ENCODE measurements at places on chromosomes 5 and 9. TPM values are rescaled to one million over a fixed set of nuclear protein-coding genes. Genes with fewer than 3 reads are reported as not detected.

GRCh38 chr9:77809552-77809951, 161.4 kb upstream of the GNA14 start:
- no peak for DNase-seq

DNA sequence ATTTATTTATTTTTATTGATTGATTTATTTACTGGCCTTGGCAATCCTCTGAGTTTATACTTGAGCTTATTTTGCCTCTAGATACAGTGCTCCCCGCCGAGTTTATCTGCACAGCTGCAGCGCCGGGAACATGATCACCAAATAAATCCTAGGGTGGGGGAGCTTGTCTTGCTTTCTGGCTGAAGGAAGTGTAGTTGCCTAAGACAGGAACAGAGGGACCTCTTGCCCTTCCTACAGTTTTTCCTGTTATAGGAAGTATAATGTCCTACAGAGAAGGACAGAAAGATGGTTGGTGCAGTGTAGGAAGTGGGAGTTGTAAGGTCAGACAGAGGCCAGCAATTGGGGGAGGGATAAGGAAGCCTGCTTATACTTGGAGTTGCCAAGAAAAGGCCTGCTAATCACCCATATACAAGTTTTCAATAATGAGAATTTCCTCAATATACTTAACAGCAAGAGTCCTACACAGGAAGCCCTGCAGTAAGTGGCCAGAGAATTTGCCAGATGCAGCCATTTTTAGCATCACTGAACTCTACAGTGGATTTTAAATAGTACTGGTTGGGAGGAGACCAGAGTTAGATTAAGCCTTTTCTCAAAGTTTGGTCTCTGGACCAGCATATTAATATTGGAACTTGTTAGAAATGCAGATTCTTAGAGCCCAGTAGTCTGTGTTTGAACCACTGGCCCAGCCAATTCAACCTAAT, 7.7 kb downstream of the AOPEP start:
- DNase-seq, result no peak

GRCh38 chr9:120857902-120858301, 15.2 kb upstream of the PSMD5 start:
- no peak for DNase-seq

GRCh38 chr9:93306081-93306480, 122.1 kb downstream of the WNK2 start:
- no peak for DNase-seq

Gene GABRP
- total RNA-seq, result 0.30 TPM

DNA sequence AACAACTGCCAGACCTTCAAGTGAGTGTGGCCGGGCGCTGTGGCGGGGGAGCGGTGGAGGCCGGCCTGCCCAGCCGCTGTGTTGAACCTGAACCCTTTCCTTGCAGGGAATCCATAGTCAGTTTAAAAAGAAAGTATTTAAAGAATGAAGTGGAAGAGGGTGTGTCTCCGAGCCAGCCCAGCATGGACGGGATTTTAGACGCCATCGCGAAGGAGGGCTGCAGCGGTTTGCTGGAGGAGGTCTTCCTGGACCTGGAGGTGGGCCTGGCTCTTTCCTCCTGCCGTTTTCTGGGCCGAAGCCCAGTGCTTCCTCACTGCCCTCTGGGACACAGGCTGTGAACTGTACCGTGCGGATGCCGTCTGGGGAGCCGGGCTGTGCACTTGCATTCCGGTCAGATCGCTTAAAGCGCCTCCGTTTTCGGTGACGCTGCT, 19.1 kb downstream of the EXOC3 start:
- no peak for DNase-seq

- no peak for DNase-seq
These were observed 27.7 kb upstream of the GABRP start for GRCh38 chr5:170755679-170756456.

Gene TRMO
- total RNA-seq, result 7.3 TPM

Gene XPA
- 10.3 TPM for total RNA-seq

GRCh38 chr9:94277885-94278536, 18.9 kb downstream of the ZNF169 start:
- no peak for DNase-seq

- DNase-seq, result no peak
These were observed 19.4 kb downstream of the EFNA5 start for GRCh38 chr5:107651325-107651724.

Gene ANKRD31
- 0.13 TPM for total RNA-seq

Gene GARIN3
- not detected for total RNA-seq

Gene PCDHAC2
- 0.67 TPM for total RNA-seq

Gene CAVIN4
- 102 TPM for total RNA-seq

GRCh38 chr5:109100971-109101370, 308.8 kb downstream of the PJA2 start:
- no peak for DNase-seq

DNA sequence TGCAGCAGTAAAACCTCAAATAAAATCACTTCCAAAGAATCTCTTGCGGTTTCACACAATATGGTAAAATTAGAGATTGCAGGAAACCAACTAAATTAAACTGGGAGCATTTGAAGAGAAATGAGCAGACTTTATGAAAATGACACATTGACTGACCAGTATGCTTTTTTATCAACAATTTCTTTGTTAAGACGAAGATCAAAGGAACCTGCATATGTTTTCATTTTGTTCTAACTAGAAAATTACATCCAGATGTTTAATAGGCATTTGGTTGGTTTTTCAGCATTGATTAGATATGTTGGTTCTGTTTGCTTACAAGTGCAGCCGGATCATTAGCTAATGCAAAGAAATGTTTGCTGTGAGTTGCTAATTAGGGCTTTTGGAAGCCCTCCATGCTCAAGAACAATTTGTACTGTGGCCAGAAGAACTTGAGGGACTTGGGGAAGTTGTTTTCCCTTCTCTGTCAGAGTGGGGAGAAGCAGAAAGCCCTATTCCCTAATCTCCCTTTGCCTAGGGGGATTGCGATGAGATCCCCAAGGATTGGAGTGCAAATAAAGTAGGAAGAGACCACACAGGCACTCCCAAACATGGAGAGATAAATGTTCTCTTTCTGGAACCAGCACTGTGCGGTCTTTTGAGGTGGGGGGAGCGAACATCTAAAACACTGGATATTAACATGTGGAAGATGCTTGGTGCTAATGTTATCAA, 4.5 kb upstream of the TLE1 start:
- no peak for DNase-seq

GRCh38 chr9:33439731-33440130, 7.7 kb downstream of the AQP3 start:
- DNase-seq, result no peak

Gene MARCOL
- not detected for total RNA-seq

Gene SPINK5
- 0.16 TPM for total RNA-seq

Gene GM2A
- total RNA-seq, result 29.4 TPM

GRCh38 chr5:72301557-72301956, 18.5 kb downstream of the MRPS27 start:
- no peak for DNase-seq

Gene PDGFRB
- total RNA-seq, result 54.6 TPM

Gene ANXA2R
- total RNA-seq, result 1.2 TPM

GRCh38 chr5:126003309-126003708, 419.9 kb upstream of the GRAMD2B start:
- no peak for DNase-seq

DNA sequence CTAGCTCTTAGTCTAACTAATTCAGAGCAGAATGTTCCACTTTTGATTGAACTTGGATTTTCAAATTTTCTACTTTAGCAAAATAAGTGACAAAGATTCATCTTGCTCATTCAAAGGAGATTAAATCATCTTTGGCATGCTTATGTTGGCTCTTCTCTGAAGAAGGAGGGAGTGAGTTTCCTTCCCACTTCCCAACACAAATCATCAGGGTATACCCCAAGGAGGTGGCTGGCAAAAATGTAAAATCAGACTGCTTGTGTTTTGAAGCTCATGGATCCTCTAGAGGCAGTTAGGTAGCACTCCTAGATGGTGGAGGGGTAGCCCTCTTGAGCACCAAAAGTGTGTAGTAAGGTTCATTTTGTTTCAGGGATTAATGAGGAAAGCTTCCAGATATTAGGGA, 343.1 kb downstream of the OSTF1 start:
- DNase-seq, result no peak

DNA sequence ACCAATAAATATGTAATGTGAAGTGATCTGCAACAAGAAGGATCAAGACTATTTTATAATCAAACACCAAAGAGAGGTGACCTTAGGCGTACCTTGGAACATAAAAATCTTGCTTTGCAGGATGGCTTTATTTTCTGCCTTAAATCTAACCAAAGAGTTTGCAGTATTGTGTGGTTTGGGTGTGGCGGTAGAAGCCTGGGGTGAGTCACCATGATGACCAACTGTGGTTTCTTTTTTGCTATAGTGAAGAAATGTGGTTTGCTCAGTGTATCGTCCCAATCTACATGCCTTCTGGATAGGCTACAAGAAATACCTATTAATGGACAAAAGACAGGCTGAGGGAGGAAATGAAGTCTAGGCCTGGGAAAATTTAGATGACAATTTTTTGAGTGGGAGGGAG, 5.1 kb upstream of the CAST start:
- DNase-seq, result no peak

- DNase-seq, result no peak
These were observed 195.6 kb downstream of the KIAA0825 start for GRCh38 chr5:94422812-94423211.

DNA sequence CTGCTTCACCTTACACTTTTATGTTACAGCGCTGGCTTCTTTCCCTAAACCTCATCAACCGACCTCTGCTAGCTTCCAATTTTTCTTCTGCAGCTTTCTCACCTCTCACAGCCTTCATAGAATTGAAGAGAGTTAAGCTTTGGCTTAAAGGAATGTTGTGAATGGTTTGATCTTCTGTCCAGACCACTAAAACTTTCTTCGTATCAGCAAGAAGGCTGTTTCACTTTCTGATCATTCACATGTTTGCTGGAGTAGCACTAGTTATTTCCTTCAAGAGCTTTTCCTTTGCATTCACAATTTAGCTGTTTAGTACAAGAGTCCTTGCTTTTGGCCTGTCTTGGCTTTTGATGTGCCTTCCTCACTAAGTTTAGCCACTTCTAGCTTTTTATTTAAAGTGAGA, 49.5 kb downstream of the NR3C1 start:
- DNase-seq, result no peak

DNA sequence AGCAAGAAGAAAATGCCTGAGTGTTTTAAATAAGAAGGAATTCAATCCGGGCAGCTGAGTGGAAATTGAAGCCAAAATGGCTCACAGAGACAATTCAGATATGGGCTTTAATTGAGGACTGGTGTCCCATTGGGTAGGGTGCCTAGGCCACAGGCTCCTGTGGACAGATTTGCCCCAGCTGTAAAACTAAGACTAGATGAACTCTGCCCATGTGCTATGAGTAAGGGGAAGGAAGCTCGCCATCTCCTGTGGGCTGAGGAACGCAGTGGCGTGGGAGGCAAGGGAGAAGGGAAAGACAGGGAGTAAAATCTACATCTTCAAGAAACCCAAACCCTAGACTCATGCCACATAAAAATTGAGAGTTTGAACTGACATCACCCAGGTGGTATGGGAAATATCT, 66.1 kb downstream of the KLHL3 start:
- DNase-seq, result no peak

GRCh38 chr5:75048457-75048953, 3.9 kb downstream of the GCNT4 start:
- no peak for DNase-seq

Gene FOXD4L5
- total RNA-seq, result 0.11 TPM

GRCh38 chr9:130893341-130894101, 3.1 kb downstream of the QRFP start:
- peak; percentile 84 for DNase-seq

Gene TAF11L10
- not detected for total RNA-seq

DNA sequence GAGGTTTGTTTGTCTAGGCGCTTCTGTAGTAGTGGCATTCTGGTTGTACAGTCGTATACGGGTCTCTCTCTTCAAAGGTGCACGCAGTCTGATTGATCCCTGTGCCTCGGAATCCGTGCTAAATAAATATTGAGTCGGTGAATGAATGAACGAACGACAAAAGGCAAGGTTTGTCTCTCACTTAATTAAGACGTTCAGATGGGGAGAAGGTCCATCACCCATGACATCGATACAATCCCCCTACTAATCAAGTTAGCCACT, 500 bp upstream of the CREBRF start:
- no peak for DNase-seq

DNA sequence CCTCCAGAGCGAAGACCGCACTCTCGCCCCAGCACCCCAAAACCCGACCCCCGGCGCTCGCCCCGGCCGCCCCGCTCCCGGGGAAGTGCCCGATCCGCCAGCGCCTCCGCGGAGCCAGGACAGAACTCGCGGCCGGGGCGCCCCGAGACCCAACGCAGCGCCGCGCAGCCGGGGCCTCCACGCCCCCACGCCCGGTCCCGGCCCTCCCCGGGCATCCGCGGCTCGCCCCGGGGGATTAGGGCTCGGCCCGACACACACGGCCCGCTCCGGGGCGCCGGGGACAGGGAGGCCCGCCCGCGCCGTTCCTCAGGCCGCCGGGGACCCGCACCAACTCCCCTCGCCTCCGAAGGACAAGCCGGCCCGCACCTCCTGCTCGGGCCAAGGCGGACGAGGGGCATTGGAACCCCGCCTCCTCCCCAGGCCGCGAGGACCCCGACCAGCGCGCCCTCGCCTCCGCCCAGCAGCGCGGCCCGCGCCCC, 544 bp downstream of the FNBP1 start:
- DNase-seq, result peak; percentile 81

Gene ADGRV1
- total RNA-seq, result 0.19 TPM

- DNase-seq, result no peak
These were observed 58.4 kb downstream of the C9orf50 start for GRCh38 chr9:129562514-129562913.

Gene OR1K1
- total RNA-seq, result not detected

GRCh38 chr9:14756291-14756690, 33.8 kb upstream of the CER1 start:
- no peak for DNase-seq

DNA sequence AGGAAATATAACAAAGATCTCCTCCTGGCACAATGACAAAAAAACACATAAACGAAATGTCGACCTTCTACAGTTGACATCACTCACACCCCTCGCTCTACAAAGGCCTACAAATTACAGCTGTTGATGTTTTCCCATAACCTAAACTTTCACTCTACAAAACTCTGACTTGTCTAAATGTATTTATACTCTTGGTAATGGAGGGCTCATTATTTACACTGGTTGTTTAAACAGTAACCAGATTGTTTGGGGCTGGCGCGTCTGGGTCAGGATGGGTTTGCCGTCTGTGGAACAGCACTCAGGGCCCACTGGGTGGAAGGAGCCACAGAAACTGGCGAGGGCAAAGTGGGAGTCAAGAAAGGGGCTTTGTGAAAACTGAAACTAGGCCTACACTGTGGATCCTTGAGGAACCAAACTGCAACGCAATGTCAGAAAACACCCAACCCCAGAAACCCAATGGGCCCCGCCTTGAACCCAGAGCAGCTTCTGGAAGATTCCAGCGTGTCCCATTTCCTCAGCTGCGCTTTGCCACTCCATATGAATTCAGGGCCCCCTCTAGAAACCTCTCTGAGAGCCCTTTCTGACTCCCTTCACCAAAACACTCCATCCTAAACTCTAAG, 136.7 kb downstream of the ROR2 start:
- no peak for DNase-seq
